ENCODE measurements at places on chromosomes 16 and 17.

DNA sequence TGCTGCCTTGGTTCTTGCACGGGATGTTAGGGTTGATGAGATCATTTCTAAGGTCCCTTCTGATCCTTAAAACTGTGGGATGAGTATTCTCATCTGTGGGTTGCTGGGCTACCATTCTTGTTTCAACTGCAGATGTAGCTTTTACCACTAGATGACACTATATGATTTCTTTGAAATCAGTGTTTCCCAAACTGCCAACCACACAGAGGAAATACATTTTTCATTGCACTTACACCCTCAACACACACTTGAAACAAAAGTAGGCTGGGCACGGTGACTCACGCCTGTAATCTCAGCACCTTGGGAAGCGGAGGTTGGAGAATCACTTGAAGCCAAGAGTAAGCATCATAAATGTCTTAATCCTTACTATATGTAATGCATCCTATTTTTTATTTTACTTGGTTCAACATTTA is 15.3 kb downstream of the LCMT1 start:
- peak; percentile 78 for DNase-seq

GRCh38 chr17:7262935-7263800 is 890 bp upstream of the CLDN7 start:
- no peak for DNase-seq

- DNase-seq: no peak
Observed at GRCh38 chr16:70746040-70746707, 54.8 kb downstream of the VAC14 start.

- DNase-seq: peak; percentile 7
Observed at GRCh38 chr17:21199311-21199710, 14.7 kb downstream of the TMEM11 start.

- DNase-seq: no peak
Observed at GRCh38 chr16:16028311-16028999, 79.0 kb downstream of the ABCC1 start.

- no peak for DNase-seq
Observed at GRCh38 chr17:56902348-56902747, 11.5 kb downstream of the TRIM25 start.

DNA sequence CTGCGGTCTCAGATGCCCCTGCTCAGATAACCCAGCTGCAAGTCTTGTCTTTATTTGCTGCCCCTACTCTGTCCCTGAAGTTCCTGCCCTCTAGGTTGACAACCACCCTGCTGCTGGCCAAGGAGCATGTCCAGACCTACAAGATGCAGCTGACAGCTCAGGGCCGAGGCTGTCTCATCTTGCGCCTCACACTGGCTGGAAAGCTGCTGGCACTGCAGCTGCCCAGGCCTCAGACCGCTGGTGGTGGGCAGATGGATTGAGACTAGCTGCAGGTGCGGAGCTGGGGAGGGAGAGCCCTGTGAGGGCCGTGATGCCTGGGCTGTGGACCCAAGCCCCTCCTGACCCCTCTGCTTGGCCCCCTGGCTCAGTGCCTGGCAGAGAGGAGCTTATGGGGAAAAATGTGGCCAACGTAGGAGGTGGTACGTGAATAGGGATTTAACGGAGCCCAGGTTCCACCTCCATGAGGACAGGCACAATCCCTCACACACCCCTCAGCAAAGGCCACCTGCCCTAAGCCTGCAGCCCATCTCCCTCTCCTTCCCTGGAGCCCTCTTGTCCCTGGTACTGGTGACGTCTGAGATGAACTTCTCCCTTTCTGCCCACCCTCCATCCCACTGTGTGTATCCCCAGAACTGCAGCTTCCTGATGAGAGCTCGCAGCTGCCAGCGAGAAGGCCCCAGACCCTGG is 8.3 kb upstream of the GALK1 start:
- no peak for DNase-seq

DNA sequence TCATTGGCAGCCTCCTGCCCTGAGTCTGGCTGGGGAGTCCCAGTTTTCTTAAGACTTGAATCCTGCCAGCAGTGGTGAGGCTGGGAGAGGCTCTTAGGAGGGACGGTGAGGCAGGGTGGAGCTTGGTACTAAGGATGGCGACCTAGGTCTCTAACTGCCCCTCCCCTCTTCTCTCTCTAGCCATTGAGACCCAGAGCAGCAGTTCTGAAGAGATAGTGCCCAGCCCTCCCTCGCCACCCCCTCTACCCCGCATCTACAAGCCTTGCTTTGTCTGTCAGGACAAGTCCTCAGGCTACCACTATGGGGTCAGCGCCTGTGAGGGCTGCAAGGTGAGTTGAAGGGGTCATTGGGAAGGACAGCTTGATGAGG is 16.4 kb downstream of the GJD3 start:
- DNase-seq: no peak

DNA sequence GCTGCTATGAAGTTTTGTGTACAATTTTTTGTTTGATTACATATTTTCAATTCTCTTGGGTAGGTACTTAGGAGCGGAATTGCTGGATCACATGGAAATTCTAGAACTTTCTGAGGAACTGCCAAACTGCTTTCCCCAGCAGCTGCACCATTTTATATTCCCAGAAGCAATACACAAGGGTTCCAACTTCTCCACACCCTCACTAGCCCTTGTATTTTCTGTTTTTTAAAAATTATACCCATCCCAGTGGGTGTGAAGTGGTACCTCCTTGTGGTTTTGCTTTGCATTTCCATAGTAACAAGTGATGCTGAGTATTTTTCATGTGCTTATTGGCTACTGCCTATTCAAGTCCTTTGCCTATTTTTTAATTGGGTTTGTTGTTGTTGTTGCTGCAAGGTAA is 20.9 kb downstream of the NACA2 start:
- DNase-seq: peak; percentile 21

GRCh38 chr17:51850201-51850600 is 308.3 kb downstream of the CA10 start:
- DNase-seq: no peak

- DNase-seq: no peak
Observed at GRCh38 chr17:32479074-32479617, 7.6 kb upstream of the CDK5R1 start.

DNA sequence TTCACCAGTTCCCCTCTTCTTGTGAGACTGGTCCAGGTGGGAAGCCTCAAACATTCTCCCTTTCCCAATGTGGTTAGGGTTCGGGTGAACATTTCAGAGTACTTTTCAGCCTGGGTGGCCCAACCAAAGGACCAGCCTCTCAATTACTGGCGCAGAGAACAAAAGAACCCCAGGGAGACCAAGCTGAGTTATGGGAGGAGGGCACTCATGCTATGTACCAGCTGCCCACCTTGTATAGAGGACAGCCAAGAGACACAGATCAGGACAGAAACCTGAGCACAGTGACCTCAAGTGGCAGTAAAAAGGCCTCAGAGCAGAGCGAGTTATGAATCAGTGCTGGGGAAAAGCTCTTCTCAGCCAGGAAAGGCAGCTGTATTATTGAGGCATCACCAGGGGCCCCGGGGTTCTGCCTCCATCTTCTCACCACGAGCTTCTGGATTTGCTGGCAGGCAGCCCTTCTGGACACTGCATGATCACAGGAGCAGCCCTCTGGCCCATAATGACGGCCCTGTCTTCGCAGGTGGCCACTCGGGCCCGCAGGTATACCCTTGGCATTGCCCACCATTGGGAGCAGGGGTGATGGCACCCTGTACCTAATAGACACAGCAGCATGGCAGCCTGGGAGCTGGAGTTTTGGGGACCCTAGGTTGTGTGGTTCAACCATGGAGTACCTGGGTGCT is 3.8 kb downstream of the G6PC3 start:
- no peak for DNase-seq

- peak; percentile 72 for DNase-seq
Observed at GRCh38 chr16:28218109-28218508, 6.3 kb upstream of the XPO6 start.

GRCh38 chr17:14202388-14203166 is 34.1 kb downstream of the CDRT15 start:
- DNase-seq: peak; percentile 55

DNA sequence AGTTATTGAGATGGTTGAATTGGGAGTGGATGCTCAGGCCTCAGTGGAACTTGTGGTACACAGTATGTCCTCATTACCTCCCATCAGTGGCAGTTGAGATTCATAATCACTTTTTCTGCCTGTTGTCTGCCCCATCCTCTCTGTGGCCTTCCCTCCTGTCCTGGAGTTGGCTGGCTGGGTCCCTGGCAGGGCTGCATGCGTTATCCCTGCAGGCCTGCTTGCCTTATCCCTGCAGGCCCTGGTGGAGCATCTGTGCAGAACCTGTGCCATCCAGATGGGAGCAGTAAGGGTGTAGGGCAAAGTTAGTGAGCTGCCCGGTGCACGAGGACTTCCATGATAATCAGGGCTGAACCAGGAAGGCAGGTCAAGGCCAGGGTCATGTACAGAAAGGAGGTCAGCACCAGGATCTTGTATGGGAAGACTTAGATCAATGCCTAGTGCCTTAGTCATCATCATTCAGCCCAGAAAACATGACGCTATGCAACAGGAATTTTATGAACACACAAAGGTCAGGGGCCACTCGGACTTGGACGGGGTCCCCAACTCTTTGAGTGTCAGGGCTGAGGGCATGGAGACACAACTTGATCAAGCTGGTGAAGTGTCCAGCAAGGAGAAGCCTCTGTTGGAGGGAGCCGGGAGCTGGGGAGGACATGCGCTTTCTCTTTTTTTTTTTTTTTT is 47.2 kb downstream of the ABCC1 start:
- no peak for DNase-seq

DNA sequence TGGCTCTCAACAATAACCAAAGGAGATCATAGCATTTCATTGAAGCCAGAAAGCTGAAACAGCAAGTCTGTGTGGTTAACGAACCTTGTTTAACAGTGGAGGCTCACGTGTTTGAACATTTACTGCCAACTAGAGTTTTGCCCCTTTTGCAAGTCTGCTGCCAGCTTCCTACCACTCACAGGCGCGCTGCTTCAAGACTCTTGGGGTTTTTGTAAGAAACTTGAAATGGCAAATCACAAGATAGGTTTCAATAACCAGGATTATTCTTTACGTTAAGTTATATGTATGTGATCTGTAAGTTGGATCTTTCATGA is 1.2 kb downstream of the SNTB2 start:
- DNase-seq: peak; percentile 38

DNA sequence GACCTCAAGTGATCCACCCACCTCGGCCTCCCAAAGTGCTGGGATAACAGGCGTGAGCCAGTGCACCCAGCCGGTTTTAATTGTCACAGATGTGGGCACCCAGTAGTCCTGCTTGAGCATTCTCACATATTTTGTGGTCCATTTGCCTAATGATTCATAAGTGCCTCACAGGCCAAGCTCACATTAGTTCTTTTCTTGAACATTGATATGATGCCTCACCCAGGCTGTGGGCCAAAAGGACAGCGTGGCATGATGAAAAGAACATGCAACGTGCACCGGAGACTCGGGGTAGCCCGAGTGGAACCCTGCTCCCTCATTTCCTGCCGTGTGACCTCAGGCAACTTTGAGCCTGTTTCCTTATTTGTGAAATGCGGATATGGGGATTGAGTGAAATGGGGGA is 181.9 kb downstream of the SNX29 start:
- DNase-seq: no peak

DNA sequence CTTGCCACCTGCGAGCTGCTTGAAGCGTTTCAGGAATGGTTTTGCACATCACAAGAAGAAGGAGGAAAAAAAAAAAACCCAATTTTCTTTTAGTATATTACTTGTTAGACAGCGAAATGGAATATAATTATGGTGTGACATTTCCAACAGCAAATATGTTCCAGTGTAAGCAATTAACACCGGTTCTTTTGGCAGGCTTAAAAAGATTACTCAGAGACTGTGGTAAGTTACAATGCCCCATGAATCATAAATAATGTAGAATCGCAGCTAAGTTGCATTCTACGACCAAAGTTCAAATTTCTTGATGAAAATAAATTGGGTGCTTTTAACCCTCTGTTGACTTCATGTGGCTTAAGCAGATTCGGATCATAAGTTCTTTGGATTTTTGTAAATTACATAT is 245.2 kb downstream of the XYLT1 start:
- no peak for DNase-seq

- no peak for DNase-seq
Observed at GRCh38 chr17:73013301-73013700, 79.2 kb downstream of the SLC39A11 start.

- no peak for DNase-seq
Observed at GRCh38 chr16:13920510-13920818, 510 bp downstream of the ERCC4 start.

GRCh38 chr16:87426423-87427215 is 34.5 kb downstream of the MAP1LC3B start:
- DNase-seq: no peak

- DNase-seq: peak; percentile 89
Observed at GRCh38 chr16:29825145-29826044, 5.1 kb downstream of the MVP start.

DNA sequence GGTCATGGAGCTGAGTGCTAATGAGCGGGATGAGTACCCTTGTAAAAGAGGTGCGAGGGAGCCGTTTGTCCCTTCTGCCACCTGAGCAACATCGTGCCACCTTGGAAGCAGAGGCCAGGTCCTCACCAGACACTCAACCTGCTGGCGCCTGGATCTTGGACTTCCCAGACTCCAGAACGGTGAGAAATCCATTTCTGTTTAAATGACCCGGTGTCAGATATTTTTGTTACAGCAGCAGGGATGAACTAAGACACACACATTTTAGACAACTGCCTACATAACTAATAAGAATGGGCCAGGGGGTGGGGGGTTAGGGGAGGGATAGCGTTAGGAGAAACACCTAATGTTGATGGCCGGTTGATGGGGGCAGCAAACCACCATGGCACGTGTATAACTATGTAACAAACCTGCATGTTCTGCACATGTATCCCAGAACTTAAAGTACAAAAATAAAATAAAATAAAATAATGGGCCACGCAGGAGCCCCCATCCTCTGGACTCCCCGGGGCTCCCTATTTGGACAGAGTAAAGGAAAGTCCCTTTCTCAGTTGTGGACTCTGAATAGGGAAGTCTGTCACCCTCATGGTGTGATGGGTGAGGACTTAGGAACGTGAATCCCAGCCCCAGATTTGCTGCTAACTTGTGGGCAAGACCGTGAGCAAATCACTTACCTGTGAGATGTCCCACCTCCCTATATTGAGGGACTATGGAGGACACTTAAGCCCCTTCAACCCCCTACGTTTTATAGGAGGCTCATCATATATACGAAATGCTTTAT is 60.6 kb upstream of the DNAH17 start:
- no peak for DNase-seq

DNA sequence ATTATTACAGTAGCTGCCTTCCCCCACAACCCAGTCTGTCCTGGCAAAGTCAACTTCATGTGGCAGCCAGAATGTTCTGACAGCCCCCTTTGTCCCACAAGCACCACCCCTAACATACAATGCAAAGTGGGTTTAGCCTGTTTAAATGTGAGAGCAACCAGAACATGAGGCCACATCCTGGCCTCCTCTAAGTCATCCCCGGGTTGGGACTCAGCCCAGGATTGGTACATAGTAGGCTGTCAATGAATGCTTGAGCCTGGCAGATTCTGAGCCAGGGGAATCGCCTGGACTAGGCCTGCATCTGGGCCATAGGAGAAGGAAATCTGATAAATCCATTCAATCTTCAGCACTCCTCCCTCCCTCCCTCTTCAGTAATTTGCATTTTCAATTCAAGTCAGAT is 4.3 kb upstream of the ITGA3 start:
- DNase-seq: no peak

All from activated CD4-positive, alpha-beta T cell treated with anti-CD3 and anti-CD28 coated beads, Interleukin-10, Interleukin-2, amounts not matched to agents 100 ng/mL and 50 ng/mL, durations not matched to agents 16 hours and 8 hours (primary cell).